Naive thymus-derived CD8-positive, alpha-beta T cell (primary cell): ENCODE measurements at places on chromosomes 12 and 14. TPM values are rescaled to one million over a fixed set of nuclear protein-coding genes. Genes with fewer than 3 reads are reported as not detected.
A peak's percentile ranks its signal among the peaks of the same experiment; 100 is the strongest.

PLEKHG7 gene
- total RNA-seq, result not detected

- peak; percentile 68 for DNase-seq
These were observed 80.3 kb upstream of the GNG2 start for GRCh38 chr14:51780006-51780692.

- no peak for DNase-seq
These were observed 427.5 kb downstream of the SNAPC1 start for GRCh38 chr14:62189698-62190097.

GRCh38 chr14:79578470-79578869 is 632.8 kb downstream of the DIO2 start:
- no peak for DNase-seq

- no peak for DNase-seq
These were observed 24.6 kb downstream of the SINHCAF start for GRCh38 chr12:31301311-31301710.

DNA sequence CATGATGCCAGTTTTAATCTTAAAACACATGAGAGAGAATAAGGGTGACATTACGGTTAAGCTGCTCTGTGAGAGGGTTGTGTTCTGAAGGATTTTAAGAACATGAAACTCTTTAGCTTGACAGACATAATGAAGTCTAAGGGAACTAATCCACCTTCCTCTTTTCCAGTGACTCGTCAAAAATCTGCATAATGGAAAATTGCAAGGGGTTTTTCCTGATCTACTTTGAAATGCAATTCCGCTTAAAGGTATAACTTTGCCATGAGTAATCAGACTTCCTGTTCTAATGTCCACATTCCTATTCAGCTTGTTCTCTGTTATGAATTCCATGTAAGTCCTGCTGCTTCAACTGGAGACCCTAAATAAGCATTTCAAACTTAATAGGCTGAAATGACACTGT is at the start of gene ZNF705A:
TSS of gene ZNF705A (plus strand) at position 171 of the 400 bp plus-strand sequence. CDS start 15,611 bp downstream, outside the sequence.
- no peak for DNase-seq

- DNase-seq, result no peak
These were observed 305.6 kb downstream of the RAD51B start for GRCh38 chr14:68124979-68125731.

DNA sequence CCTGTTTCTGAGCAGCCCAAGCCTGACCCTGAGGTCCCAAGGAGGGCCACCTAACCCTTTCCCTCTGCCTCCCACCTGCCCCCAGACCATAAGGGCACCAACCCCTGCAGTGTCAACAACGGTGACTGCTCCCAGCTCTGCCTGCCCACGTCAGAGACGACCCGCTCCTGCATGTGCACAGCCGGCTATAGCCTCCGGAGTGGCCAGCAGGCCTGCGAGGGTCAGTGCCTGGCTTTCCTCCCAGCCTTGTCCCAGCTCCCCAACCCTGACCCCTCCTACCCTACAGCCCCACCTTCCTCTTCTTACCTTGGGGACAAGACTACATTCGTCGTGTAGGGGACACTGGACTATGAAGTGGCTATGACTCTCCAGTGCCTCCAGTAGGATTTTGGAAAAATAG is 33.7 kb upstream of the LRP1-AS start:
- no peak for DNase-seq

DNA sequence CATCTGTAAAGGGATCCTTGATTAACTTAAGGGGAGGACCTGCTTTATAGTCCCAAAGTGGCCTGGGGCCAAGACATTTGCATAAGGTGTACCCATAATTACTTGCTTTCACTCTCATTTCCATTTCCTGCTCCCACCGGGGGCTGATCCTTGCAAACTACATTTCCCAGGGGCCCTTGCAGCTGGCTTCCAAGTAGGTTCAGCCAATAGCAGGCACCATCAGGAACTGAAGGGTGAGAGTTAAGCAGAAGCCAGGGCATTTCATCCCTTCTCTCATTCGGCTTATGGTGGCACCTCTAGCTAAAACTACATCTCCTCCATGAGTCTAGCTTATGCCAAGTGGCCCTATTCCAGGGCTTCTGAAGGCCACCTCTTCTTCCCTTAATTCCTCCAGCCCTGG is 88.8 kb downstream of the CCDC60 start:
- DNase-seq, result no peak

ACSS3 gene
- total RNA-seq, result not detected

MOK gene
- 2.6 TPM for total RNA-seq

MGAT2 gene
- 26.9 TPM for total RNA-seq

- DNase-seq, result no peak
These were observed 55.5 kb downstream of the MYRFL start for GRCh38 chr12:69880571-69880970.

- no peak for DNase-seq
These were observed 368.2 kb upstream of the PRICKLE1 start for GRCh38 chr12:42957561-42958290.

MUCL1 gene
- not detected for total RNA-seq

GRCh38 chr14:75821831-75822521 is 159.8 kb downstream of the TGFB3 start:
- DNase-seq, result no peak

GPX2 gene
- not detected for total RNA-seq

DNA sequence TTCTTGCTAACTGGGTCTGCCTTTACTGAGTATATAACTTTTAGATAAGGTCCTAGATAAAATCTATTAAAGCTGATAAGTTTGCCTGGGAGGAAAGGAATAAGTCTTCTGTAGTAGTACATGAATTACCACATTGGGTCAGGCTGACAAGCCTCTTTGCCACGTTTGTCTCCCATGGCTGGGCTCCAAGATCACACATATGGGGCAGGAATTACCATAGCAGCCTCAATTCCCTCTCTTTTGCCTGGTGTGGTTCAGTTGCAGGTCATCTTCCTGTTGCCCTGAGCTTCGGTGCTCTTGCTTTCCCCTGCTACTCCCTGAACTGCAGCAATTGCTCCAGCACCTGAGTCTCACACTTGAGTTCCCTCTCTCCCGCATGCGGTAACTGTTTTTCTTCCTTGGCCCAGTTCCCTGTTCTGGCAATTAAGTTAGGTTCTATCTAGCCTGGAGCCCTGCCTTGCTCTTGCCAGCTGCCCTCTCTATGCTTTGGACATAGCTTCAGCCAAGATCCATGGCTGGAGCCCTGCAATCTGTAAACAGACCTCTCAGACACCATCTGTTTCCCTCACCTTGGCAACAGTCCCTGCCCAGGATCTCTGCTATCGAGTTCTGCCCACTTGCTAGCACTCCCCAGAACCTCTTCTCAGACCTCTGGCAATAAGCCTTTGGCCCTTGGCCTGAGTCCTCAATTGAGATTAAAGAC is 5.8 kb upstream of the GLT8D2 start:
- no peak for DNase-seq

- DNase-seq, result peak; percentile 68
These were observed 57.9 kb upstream of the PNMA1 start for GRCh38 chr14:73771848-73772638.

- DNase-seq, result no peak
These were observed 119.1 kb upstream of the GARIN6 start for GRCh38 chr12:99528478-99528877.

GRCh38 chr12:123150744-123151456 is at the start of gene PITPNM2:
PITPNM2 (minus strand) TSS chr12:123151090; CDS start chr12:123034590, 116,500 bp downstream.
- DNase-seq, result peak; percentile 62

DAD1 gene
- 120 TPM for total RNA-seq

GRCh38 chr14:61562321-61563161 is 132.8 kb upstream of the HIF1A start:
- no peak for DNase-seq

DNA sequence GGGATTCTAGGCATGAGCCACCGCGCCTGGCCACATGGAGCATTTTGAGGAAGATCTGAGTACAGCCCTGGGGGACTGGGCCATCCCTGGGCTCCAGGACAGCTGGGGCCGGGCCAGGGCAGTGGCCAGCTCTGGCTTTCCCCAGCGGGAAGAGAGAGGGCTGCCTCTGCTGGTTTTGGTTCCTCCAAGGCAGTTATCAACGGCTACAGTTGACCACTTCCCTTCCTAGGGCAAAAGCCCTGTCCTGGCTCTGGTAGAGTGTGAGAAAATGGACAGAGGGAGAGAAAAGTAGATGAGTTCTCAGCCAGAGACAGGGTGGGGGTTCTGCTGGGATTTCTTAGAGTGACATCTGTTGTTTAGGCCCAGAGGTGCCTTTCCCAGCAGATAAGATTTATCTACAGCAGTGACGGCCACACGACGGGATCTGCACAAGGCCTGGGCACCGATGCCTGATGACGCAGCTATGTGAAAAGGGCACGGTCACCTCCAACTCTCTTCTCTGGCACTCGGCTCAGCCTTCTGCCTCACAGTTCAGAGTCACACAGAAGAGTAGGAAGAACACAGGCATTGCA is 5.5 kb upstream of the HVCN1 start:
- DNase-seq, result no peak

DNA sequence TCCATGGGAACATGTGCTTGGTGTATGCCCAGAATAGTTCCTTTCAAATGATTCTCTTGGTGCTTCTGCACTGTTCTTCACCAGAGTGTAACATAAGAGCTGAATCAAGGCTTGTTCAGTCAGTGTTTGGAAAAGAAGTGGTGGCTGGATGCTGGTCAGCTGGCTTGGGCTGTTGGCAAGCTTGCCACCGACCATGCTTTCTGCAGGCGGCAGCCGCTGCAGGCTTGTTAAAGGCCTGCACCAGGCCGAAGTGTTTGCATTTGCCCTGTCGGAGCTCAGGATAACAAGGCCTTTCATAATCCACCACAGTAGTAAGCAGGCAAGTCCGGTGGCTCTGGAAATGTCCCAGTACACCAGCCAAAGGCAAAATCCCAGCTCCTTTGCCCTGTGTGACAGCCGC is 26.9 kb downstream of the DAAM1 start:
- DNase-seq, result no peak

DNA sequence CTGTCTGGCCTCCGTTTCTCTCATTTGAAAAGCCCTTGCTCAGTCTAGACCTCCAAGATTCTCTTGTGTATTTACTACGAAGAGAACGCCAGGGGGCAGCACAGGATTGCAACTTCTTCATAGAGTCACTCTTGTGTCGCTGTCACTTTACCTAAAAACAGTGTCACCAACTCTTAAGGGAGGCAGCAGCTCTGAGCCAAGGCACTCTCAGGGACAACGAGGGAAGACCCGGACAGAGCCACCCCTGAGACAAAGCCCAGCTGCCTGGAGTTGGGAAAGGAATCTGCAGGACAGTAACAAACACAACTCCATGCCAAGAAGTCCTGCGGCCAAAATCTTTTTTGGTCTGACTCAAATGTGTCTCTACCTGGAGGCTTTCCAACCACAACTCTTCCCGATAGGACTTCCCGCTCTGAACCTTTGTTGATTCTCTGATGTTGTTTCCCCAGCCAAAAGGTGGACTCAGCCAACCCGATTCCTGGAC is 9.6 kb upstream of the RPAP3 start:
- DNase-seq, result peak; percentile 78

GRCh38 chr14:104693482-104694431 is 4.3 kb downstream of the INF2 start:
- DNase-seq, result no peak

DNA sequence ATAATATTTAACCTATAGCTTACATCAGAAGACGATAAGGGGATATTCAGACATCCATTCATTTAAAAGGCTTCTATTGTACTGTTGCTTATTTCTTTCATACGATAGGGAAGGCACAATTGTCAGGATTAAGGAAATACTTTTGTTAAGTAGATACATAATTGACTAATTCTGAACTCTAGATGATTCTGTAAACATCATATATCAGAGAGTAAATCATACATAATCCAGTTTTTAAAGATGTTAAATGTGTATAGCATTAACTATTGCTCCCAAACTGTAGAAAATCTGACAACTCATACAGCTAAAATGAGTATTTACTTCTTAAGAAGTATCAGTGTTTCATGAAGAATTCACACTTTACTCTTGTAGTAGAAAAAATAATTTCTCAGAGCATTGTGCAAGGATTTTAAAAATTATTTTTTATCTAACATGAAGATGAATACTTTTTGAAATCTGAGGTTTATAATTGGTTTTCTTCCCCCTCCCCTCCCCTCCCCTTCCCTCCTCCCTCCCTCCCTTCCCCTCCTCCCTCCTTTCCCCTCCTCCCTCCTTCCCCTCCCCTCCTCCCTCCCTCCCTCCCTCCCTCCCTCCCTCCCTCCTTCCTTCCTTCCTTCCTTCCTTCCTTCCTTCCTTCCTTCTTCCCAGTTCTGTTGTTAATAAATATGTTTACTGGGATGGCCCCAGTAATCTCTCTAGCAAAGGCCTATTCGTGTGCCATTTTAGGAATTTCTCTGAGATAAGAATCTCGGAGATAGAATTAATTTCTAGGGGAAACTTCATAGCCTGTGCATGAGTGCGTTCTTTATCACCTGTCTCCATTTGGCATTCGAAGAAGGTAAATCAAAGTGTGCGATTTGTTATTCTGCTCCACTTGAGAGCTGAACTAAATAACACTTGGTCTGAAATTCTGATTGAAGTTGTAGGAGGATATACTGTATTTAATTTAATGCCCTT is 2.3 kb downstream of the NPAS3 start:
- no peak for DNase-seq

SMIM41 gene
- not detected for total RNA-seq

DNA sequence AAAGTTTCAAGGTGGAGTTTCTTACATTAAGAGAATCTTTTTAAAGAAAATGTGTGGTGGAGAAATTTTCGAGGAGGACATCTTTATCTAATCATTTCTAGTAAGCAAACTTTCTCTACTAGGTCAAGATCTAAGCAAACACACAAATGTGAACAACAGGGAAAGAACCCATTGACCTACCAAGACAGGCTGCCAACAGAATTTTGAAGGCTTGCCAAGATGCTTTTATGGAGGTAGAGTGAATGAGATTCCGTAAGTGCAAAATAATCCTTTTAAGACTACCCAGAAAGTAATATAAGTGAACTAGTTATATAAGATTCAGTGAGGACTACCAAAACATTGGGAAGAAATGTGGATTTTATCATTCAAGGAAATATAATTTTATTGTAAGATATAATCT is 357.1 kb upstream of the PDE3A start:
- no peak for DNase-seq

TMEM132D gene
- total RNA-seq, result not detected

DNA sequence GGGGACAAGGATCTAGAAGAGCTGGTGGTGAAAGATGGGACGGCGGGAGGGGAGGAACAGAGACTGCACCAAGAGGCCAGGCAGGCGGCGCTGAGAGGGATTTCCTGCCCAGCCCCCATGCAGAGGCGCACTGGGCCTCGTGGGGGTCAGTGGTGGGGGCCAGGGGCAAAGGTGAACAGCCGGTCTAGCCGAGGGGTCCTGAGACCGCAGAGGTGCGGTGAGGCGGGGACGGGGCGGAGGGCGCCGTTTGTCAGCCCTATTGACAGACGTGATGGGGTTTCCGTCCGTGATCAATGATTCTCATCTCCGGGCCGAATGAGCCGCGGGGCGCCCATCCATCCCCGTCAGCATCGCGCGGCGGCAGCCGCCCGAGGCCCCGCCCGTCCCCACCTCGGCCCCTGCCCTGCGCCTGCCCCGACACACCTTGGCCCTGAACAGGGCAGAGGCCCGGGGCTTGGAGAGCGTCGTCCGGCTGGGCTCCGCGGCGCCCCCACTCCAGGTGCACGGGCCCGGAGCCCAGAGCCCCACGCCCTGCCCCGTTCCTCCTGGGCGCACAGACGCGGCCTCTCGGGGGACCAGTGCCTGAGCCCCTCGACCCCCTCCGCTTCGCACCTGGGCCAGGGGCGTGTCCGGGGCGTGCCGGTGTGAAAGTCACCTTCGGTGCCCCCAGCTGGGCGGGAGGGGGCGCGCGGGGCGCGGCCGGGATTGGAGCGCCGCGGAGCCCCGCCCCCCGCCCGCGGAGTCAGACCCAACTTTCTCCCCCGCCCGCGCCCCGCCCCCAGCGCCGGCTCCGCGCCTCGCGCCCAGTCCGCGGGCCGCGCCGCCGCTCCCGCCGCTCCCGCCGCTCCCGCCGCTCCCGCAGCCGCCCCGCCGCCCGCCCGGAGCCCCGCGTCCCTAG is at the start of gene NXPH4:
TSS of gene NXPH4 (plus strand) at position 781 of the 898 bp plus-strand sequence. CDS start 176 bp downstream, outside the sequence.
- DNase-seq, result no peak

GRCh38 chr12:124321040-124321481 is 26.2 kb downstream of the RFLNA start:
- DNase-seq, result peak; percentile 47

- DNase-seq, result no peak
These were observed 9.7 kb upstream of the RAN start for GRCh38 chr12:130862161-130862560.
